ENCODE measurements at places on chromosomes 1 and 21. TPM values are rescaled to one million over a fixed set of nuclear protein-coding genes. Genes with fewer than 3 reads are reported as not detected.

The WDR47 gene
- 11.5 TPM for total RNA-seq

The KCNJ6 gene
- not detected for total RNA-seq

The SH2D1B gene
- total RNA-seq: 0.10 TPM

The MYOG gene
- total RNA-seq: not detected

The GNAT2 gene
- 1.2 TPM for total RNA-seq

The MRPL24 gene
- total RNA-seq: 135 TPM

The MTR gene
- 48.9 TPM for total RNA-seq

The CRNN gene
- not detected for total RNA-seq

The LEFTY1 gene
- 0.12 TPM for total RNA-seq

The PLA2G2D gene
- total RNA-seq: not detected

Measured in activated T-helper 1 cell treated with anti-CD3 and anti-CD28 coated beads, Interleukin-12 subunit alpha, Interleukin-12 subunit beta, Interleukin-2, Interleukin-4 antibody, amounts not matched to agents 30 ng/mL and 10 ng/mL and 1 ng/mL, durations not matched to agents 14 hours and 24 hours and 36 hours (primary cell).